ENCODE measurements at places on chromosomes 3 and 15. TPM values are rescaled to one million over a fixed set of nuclear protein-coding genes. Genes with fewer than 3 reads are reported as not detected.

SERINC4 gene
- polyA plus RNA-seq: 0.47 TPM

FGF12 gene
- polyA plus RNA-seq: 3.7 TPM

MUC4 gene
- polyA plus RNA-seq: not detected

- no peaks in the 10 kb centered on the region for H3K4me1 ChIP-seq
- H3K27me3 ChIP-seq: no peaks in the 10 kb centered on the region
- no peaks in the 10 kb centered on the region for H3K36me3 ChIP-seq
- no peak overlapping the region for H3K27ac ChIP-seq
Observed at GRCh38 chr3:152219216-152219615, 49.5 kb upstream of the MBNL1 start.

GRCh38 chr3:4950351-4950784 is 28.9 kb upstream of the BHLHE40 start:
- H3K27ac ChIP-seq: no peak overlapping the region
- H3K27me3 ChIP-seq: no peaks in the 10 kb centered on the region
- H3K36me3 ChIP-seq: no peaks in the 10 kb centered on the region
- DNase-seq: no peak

DNA sequence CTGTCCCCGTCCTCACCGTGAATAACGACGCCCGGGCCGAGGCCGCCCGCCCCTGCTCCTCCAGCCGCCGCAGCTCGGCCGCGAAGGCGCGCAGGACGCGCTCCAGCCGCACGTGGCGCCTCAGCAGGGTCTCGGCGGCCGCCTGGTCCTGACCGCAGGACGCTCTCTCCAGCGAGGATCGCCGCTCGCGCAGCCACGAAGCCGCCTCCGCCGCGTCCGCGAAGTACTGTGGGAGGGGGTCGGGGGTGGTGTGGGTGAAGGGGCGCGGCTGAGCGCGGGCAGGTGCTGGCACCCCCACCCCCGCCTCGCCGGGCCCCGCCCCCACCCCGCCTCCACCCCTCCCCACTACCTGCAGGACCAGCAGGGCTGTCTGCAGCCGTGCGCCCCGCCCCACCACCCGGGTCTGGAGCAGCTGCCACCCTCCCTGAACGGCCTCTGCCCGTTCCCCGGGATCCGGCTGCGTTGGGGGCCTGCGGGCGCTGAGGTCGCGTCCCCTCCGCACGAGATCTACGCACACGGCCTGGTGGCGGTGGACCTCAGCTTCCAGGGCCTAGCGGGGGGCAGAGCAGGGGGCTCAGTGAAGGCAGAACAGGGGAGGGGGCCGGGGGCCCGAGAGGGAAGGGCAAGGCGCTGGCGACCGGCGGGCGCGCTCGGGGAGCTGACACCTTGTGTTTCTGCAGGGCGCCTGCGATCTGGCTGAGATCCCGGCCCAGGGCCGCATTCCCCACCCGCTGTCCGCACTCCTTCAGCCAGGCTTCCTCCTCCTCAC is 11.7 kb downstream of the SPTBN5 start:
- peaks cover 3% of the 10 kb centered on the region for H3K4me1 ChIP-seq
- no peaks in the 10 kb centered on the region for H3K36me3 ChIP-seq
- no peaks in the 10 kb centered on the region for H3K27me3 ChIP-seq
- H3K4me3 ChIP-seq: no peak overlapping the region

DNA sequence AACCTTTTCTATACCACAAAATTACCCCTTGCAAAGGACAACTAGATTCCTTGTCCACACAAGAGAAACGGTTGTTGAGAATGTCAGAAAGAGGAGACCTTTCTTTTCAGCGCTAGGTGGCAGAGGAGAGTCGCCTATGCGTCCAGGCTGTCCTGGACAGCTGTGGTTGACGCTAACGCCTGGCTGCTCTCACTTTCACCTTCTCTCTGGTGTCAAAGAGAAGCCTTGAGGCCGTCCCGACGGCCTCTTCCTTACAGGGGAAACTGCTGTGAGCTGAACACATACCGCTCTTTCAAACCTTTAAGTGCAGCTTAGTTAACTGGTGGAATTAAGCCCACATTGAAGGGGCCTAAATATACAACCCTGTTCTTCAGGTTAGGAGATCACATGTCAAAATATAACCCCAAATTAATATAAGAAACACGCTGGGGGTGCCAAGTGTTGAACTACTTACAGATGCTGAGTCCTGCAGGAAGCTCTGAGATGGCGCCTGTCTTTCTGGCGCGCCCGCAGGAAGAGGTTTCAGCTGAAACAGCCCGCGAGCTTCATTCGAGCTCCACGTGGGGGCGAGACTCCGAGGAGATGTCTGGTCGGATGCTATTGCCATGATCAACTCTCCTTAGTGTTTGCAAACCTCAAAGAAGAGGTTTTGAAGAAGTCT is 26.1 kb upstream of the KBTBD8 start:
- H3K27me3 ChIP-seq: no peaks in the 10 kb centered on the region
- peak; percentile 92 for DNase-seq
- peak overlapping the region; percentile 8 for H3K4me3 ChIP-seq
- no peaks in the 10 kb centered on the region for H3K36me3 ChIP-seq
- H3K4me1 ChIP-seq: no peaks in the 10 kb centered on the region
- no peak overlapping the region for H3K27ac ChIP-seq

- peaks cover 2% of the 10 kb centered on the region for H3K27me3 ChIP-seq
- no peak for DNase-seq
- H3K27ac ChIP-seq: no peak overlapping the region
- H3K4me1 ChIP-seq: no peaks in the 10 kb centered on the region
- H3K4me3 ChIP-seq: no peak overlapping the region
Observed at GRCh38 chr3:126941721-126942270, 41.1 kb upstream of the PLXNA1 start.

- H3K4me3 ChIP-seq: peak overlapping the region; percentile 45
- no peaks in the 10 kb centered on the region for H3K27me3 ChIP-seq
- peak overlapping the region; percentile 97 for H3K27ac ChIP-seq
- H3K36me3 ChIP-seq: peaks cover 24% of the 10 kb centered on the region
- no peak for DNase-seq
Observed at GRCh38 chr15:90232941-90233386, 777 bp downstream of the CIB1 start.

DNA sequence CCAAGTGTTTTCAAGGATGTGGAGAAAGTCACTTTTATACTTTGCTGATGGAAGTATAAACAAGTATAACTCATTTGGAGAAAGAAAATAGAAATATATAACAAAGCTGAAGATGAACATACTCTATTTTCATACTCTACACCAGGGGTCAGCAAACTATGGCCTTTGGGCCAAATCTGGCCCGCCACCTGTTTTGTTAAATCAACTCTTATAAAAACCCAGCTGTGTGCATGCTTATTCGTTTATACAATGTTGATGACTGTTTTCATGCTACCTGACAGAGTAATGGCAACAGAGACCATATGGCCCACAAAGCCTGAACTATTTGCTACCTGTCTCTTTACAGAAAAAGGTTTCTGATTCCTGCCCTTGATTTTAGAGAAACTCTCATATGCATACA is 124.0 kb downstream of the NR1D2 start:
- no peak overlapping the region for H3K4me3 ChIP-seq
- DNase-seq: no peak
- H3K27me3 ChIP-seq: no peaks in the 10 kb centered on the region
- no peaks in the 10 kb centered on the region for H3K36me3 ChIP-seq
- no peak overlapping the region for H3K27ac ChIP-seq

DNA sequence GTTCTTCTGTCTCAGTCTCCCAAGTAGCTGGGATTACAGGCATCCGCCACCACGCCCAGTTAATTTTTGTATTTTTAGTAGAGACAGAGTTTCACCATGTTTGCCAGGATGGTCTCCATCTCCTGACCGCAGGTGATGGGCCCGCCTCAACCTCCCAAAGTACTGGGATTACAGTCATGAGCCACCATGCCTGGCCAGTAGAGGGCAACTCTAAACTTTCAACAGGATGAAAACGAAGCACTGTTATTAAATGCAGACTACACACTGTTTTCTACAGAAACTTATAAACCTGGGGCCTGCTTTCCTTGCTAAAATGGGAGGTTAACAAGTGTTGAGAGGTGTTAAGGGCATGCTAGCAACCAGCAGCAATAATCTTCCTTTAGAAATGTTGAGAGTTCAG is 7.6 kb downstream of the ARPC4 start:
- no peaks in the 10 kb centered on the region for H3K4me1 ChIP-seq
- H3K27ac ChIP-seq: no peak overlapping the region
- DNase-seq: no peak
- no peaks in the 10 kb centered on the region for H3K27me3 ChIP-seq
- H3K36me3 ChIP-seq: peaks cover 22% of the 10 kb centered on the region

Data from kidney (tissue), 22 donors.